Activated naive CD4-positive, alpha-beta T cell (primary cell): ENCODE measurements at places on chromosomes 12 and 14.

GRCh38 chr12:68332728-68333630, 817 bp upstream of the MDM1 start:
- no peak for DNase-seq

DNA sequence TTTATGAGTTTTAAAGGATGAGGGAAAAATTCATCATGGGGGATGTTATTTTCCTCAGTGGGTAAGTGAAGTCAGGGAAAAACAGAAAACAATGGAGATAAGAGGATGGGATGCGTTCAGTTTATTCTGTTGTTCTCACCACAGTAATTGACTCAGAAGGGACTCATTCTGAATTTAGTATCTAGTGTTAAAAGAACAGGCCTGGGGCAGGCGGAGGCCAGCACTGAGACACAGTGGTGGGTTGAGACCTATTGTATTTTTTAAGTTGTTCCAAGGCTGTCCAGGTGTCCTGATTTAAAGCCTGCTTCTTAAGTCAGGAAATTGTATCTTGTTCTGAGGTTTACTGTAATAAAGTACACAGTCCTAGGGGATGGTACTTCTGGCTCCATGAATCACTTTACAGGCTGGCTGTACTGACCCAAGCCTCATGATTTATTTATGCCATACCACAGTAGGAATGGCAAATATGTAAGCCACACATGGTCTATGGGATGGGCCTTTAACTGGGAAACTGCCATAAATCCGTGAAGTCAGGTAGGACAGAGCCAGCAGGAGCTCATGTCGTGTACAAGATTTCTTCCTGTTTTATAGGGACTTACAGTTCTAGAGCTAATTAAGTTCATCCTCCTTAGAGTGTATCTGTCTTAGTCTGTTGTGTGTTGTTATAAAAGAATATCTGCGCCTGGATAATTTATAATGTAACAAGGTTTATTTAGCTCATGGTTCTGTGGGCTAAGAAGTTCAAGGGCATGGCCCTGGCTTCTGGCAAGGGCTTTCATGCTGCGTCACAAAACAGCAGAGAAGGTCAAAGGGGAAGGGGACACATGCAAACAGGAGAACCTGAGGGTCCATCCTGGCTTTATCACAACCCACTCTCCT, 244.1 kb downstream of the FBXL14 start:
- DNase-seq = no peak

- DNase-seq = no peak
Measured at GRCh38 chr12:46402941-46403718, 30.6 kb upstream of the SLC38A2 start.

- DNase-seq = no peak
Measured at GRCh38 chr14:49892301-49892635, 614 bp upstream of the ARF6 start.

- DNase-seq = no peak
Measured at GRCh38 chr12:123038966-123039365, 58.5 kb downstream of the ARL6IP4 start.
